ENCODE measurements at places on chromosomes 3 and 15.

- no peak for DNase-seq
These were observed 63.1 kb downstream of the POLQ start for GRCh38 chr3:121482660-121483059.

GRCh38 chr15:31495281-31495680 lies 168.6 kb downstream of the KLF13 start:
- DNase-seq, result no peak

DNA sequence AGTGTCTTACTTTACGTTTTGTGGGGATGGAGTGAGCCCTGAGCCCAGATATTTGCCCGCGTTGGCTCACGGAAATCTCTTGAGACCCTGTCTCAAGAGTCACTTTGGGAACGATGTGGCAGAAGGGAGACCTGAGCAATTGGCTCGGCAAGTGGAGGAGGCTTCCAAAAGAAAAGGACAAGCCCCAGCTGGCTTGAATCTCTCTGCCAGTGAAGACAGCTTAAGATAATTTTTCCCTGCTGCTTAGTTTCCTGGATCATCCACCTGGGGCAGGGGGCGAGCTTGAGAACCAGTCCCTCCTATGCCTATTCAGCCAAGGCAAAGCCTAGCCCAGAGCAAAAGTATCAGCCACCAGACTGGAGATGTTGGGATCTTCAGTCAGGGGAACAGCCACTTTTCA lies 708 bp downstream of the SEC22A start:
- DNase-seq, result no peak

DNA sequence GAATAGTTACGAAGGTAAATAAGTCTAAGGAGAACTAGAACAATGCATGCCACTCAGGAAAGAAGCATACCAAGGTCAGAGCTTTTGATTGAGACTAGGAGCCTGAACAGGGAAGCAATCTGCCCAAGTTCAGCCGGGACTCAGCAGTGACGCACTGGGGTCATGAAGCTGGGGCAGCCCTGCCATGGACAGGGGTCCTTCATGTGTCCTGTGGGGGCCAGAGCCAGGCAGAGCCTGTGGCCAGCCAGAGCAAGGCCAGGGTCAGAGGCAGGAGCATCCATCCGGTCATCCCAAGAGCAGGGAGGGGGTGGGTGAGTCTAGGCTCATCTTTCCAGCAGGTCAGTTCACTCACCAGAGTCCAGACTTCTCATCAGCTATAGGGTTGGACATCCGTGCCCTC lies 47.9 kb downstream of the FGD5 start:
- no peak for DNase-seq

GRCh38 chr3:15633766-15634598 lies 32.4 kb downstream of the BTD start:
- no peak for DNase-seq

- DNase-seq, result no peak
These were observed 19.7 kb downstream of the ITGA11 start for GRCh38 chr15:68412218-68412617.

DNA sequence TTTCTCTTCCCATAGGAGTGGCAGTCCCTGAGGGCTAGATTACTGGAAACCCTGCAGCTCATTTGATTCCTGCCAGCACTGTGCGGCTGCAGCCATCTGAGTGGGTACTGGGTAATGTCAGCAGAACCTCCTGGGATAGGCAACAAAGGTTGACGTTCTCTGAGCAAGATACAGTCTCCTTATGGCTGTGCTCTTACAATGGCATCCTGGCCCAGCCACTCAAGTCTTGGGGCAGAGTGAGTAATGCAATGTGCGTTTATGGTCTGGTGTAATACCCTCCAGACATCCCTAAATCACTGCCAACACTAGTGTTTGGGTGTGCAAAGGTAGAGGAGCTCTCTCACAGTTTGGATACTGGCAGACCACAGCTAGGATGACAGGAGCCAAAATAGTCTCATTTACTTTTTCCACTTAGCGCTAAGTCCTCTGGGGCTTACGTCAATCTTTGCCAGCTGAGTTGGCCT lies 775.8 kb downstream of the ZNF385D start:
- no peak for DNase-seq

Data from anterior cingulate cortex (tissue), 58 donors.